Fibroblast of skin of back (primary cell): ENCODE measurements at places on chromosomes 16 and 17.
A peak's percentile ranks its signal among the peaks of the same experiment; 100 is the strongest.

DNA sequence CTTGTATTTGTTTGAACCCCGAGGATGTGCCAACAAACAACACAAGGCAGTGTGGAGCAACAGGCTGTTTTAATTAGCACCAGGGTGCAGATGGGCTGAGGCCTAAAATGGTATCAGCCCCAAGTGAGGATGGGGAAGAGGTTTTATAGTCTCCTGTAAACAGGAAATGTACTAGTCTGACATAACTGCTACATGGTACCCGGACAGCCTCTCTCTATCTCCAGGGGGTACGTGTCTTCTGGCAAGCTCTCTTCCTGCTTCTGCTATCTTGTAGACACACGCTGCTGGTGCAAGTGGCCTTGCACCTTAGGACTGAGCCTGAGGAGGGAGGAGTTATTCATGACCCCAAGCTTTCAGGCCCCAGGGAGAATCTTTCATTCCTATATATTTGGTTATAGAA is 2451.0 kb downstream of the TP53TG3F start:
- no peak for DNase-seq

DNA sequence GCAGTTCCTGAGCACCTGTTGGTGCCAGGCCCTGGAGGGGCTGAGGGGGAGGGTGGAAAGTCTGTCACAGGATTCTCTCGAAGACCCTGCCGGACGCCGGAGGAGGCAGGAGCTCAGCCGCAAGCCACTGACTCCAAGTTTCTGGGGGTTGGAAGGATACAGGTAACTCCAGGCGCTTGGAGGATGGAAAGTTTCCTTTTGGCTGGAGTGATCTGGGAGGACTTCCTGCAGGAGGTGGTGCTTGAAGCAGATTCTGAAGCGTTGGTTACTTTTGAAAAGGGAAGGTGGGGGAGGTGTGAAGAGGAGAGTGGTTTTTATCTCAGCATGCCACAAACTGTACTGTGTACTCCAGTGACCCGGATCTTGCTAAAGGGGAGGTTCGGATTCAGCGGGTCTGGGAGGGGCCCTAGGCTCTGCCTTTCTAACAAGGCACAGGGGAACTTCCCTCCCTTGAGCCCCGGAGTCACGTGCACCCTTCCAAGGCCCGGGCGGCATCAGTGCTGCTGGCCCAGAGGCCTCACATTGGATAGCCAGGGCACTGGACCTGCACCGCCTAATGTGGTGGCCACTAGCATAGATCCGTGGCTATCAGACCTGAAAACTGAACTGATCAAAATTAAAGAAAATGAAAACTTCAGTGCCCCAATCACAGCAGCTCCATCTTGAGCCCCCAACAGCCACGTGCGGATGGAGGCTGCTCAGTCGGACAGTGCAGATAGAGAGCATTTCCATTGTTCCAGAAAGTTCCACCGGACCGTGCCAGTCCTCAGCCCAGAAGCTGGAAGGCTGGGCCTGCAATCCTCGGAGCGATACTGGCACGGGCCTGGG is 42.2 kb upstream of the GSE1 start:
- no peak for DNase-seq

GRCh38 chr17:45828171-45828570 is 16.5 kb upstream of the SPPL2C start:
- DNase-seq, result no peak

GRCh38 chr17:10758062-10758461 is 28.2 kb upstream of the TMEM220 start:
- no peak for DNase-seq

GRCh38 chr17:51132964-51133319 is 12.3 kb upstream of the SPAG9 start:
- DNase-seq, result peak; percentile 44

DNA sequence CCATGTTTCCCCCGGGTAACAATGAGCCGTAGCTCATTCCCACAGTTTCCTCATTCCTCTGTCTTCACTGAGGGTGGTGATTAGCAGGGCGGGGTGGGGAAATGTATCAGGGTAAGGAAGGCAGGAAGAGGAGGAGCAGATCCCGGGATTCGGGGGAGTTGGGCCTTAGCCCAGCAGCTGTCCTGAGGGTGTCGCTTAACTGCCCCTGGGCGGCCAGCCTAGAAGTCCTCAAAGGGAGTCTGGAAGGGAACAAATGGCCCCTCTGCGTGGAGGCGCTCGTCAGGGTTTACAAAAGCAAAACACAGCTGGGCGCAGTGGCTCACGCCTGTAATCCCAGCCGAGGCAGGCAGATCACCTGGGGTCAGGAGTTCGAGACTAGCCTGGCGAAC is 14.3 kb downstream of the MLYCD start:
- peak; percentile 31 for DNase-seq

GRCh38 chr16:67917852-67918236 is 13.8 kb downstream of the CTRL start:
- peak; percentile 89 for DNase-seq

DNA sequence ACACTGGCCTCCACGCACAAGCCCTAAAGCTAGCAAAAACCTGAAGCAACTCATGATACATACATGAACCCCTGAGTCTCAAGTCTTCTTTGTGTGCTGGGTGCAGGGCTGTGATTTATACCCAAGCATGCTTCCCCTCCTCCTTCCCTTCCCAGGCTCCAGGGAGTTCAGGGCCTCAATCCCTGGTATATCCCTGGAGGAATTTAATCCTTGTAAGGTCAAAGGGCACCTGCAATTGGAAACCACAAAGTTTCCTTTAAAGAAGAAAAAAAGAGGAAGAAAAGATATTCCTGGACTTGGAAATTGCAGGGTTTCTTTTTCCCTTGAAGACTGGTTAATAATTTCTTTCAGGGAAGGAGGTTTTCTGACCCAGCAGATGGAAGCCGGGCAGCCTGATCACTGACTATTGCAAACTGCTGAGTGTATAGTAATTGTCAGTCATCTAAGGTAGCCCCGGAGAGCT is 182.3 kb downstream of the AATF start:
- DNase-seq, result peak; percentile 1

DNA sequence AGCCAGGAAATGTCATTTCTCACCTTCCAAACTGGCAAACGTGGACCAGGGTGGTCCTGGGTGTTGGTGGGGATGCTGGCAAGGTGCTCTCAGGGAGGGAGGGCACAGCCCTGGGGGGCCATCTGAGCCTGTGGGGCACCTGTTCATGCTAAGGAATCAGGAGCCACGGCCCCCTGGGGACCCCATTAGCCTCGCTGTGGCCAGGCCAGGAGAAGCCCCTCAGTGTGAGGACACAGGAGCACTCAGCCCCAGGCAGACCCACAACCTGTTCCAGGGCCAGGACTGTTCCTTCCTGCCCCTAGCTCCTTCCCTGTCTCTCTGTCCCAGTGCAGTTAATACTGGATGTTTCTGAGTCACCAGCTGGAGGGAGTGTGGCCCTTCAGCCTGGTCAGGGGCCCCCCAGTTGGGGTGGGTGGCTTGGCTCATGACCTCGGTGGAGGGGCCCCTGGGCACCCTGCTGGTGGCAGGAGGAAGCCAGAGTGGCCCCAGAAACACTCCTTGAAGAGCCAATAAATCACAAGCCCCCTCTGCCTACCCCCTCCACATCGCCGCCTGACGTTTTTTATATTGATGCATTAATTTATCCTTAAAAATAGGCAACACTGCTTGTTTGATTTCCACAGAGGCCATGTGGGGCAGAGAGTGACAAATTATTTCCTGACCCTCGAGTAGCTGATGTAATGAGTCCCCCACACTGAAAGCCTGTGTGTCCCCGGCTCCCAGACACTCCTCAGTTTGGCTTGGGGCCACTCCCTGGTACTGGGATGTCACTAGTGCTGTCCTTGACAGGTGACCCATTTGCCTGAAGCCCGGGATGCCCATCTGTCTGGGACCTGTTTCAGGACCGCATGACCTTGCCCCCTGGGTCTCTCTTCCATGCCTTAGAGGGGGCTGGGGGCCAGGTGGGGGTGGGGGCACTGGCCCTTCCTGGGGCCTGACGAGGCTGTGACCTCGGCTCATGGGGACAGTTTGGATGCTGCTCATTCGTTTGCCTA is 22.3 kb downstream of the ACTG1 start:
- DNase-seq, result no peak

- DNase-seq, result no peak
Observed at GRCh38 chr16:530111-530817, 2.8 kb downstream of the CAPN15 start.

DNA sequence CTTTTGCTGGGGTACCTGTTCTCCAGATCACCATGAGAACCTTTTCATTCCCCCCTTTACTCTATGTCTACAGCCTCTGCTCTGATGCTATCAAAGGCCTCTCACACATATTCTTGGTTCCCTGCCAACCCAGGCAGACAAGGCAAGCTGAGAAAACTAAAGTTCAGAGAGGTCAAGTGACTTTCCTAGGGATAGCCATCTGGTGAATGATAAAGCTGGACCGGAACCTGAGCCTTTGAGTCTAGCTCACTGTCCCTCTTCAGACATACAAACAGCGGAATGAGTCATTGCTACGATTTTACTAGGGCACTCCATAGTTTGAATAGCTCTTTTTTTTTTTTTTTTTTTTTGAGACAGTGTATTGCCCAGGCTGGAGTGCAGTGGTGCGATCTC is 73.3 kb downstream of the XYLT1 start:
- peak; percentile 73 for DNase-seq

GRCh38 chr16:11071829-11072228 is 127.5 kb downstream of the CLEC16A start:
- no peak for DNase-seq

DNA sequence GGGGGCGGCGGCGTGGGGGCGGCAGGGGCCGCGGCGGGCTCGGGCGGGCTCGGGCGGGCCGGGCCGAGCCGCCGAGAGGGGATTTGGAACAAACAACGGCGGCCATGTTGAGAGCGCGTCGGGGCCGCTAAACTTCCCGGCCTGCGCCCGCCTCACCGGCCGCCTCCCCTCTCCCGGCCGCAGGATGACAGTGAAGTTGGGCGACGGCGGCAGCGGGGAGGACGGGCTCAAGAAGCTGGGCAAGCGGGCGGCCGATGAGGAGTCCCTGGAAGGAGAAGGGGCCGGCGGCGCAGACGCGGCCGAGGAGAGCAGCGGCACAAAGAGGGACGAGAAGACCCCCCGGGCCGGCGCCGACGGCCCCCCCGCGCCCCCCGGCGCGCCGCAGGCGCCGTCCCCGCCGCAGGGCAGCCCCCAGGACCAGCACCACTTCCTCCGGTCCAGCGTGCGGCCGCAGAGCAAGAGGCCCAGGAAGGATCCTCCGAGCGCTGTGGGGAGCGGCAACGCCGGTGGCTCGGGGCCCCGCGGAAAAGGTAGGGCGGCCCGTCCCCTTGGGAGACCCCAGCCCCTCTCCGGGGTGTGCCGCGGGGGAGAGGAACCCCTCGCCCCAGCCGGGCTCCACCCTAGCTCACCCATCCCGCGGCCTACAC is 2.4 kb downstream of the CRAMP1 start:
- DNase-seq, result peak; percentile 43

- DNase-seq, result no peak
Observed at GRCh38 chr17:279776-280175, 72.8 kb downstream of the RPH3AL start.

DNA sequence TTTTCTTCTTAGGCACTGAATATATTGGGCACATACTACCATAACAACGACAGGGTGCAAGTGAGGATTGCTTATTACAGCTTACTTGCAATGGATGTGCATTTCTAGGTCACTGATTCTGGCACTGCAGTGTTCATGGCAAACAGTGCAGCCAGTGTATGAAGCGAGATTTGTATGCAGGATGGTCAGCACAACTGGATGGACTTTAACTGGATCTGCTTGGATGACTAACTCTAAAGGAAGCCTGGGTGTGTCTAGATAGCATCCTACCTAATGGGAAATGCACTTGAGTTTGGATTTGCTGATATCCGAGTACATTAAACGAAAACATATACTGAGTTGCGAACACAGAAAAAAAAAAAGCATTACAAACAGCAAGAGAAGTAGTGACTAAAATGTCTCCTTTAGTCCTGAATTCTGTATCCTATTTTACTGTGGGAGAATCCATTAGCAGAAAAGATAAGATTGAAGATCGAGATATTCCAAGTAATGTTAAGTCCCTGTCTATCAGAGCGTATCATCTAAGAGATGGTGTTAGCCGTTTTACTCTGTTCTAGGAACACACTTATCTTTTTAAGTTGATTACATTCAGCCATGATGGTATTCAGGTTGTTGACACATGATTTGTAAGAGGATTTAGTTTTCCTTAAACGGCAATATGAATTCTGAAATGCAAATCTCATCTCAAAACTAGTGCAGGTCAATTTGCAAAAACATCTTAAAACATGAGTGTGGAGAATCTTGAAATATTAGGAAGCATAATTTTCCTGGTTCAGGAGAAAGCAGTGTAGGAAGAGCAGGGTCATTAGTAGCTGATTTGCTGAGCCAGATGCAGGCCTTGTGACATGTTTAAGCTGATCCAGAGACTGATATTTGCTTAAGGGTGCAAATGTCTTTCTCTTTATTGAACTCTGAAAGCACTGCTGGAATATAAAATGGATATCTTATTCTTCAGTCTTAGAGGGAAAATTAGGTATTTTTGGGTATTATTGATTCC is 142.6 kb upstream of the CPHXL start:
- DNase-seq, result no peak

- DNase-seq, result peak; percentile 83
Observed at GRCh38 chr16:89602273-89602951, 11.0 kb upstream of the DPEP1 start.
